Adipocyte (in vitro differentiated cells): ENCODE measurements at places on chromosomes 6 and 20.
A peak's percentile ranks its signal among the peaks of the same experiment; 100 is the strongest.

- DNase-seq: peak; percentile 78
Observed at GRCh38 chr6:85472744-85473143, 22.9 kb downstream of the NT5E start.

DNA sequence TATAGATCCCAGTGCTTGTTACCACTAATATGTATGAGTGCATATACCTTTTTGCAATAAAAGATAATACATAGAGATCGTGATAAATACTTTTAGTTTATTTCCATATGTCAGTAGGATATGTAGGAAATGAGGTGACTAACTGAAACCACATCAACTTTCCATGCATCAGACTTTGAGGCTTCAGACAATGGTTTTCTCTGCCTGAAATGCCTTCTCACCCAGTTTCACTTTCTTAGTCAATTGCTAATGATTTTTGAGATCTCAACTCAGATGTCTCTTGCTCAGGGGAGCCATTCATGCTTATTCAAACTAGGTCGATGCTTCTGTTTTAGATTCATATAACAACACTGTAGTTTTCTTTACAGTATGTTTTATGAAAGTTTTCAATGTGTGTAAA lies 626.6 kb upstream of the ADGRB3 start:
- DNase-seq: no peak

DNA sequence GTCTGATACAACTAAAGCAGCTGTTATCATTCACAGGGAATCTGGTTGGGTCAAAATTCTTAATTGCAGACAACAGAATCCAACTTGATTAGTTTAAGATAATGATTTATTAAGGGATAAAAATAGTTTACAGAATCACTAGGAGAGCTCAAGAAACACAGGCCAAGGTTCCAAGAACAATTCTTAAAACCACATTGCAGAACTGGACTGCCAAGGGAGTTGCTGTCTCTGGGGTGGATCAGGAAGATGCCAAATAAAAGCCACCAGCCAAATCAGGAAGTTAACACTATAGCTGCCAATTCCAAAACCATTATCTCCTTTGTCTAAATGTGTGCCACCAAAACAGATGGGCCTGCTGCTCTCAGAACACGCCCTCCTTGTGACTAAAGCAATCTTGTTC lies 53.7 kb downstream of the NUDT3 start:
- DNase-seq: no peak

DNA sequence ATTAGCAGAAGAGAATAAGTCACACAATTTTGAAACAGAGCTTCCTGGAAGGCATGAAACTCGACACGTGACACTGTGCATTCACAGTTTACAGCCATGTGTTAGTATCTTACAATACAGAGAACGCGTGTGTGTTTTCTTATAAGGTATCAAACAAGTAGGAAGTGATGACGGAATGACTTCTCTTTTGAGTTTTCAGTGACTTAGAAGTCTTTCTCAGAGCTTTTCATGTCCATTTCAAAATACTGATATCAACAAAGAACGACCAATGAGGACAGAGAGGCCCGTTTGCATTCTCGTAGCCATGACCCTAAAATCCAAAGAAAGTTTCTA lies 36.6 kb upstream of the DUSP22 start:
- no peak for DNase-seq

- DNase-seq: no peak
Observed at GRCh38 chr6:25431975-25432307, 152.8 kb downstream of the CARMIL1 start.

GRCh38 chr20:25299806-25300205 lies 51.9 kb downstream of the PYGB start:
- DNase-seq: peak; percentile 20

- peak; percentile 38 for DNase-seq
Observed at GRCh38 chr20:16846006-16846405, 97.8 kb downstream of the OTOR start.

GRCh38 chr20:35883778-35884540 lies 70.3 kb downstream of the SCAND1 start:
- peak; percentile 96 for DNase-seq

DNA sequence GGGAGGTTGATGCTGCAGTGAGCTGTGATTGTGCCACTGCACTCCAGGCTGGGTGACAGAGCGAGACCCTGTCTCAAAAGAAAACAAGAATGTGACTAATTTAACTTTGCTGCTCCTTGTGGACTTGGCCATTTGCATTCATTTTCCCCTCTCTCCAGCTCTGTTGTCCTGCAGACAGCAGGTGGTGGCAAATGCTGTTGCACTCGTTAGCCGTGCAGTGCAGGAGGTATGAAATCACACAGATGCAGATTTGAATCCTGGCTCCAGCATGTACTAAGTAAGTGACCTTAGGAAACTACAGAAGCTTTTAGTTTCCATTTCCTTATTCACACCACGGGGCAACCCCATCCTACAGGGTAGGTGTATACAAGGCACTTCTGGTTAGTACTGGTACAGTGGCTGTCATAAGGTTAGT lies 9.6 kb upstream of the BEND3 start:
- DNase-seq: no peak

DNA sequence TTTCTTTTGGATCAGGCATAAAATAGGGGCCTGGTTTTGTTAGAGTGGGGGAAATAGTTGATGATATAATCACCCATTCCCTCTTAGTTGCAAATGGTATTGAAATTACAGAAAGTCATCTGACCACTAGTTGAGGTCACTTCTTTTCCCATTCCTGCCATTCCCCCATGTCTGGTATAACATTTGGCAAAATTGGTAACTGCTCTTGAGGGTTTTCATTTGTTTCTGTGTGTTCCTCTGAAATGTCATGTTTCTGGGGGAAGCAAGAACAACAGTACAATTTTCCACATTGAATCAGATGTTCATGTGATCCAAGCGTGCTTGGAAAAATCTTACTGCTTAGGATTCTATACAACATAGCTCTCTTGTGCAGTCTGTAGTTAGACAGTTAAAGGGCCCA lies 7.3 kb downstream of the AIG1 start:
- no peak for DNase-seq

DNA sequence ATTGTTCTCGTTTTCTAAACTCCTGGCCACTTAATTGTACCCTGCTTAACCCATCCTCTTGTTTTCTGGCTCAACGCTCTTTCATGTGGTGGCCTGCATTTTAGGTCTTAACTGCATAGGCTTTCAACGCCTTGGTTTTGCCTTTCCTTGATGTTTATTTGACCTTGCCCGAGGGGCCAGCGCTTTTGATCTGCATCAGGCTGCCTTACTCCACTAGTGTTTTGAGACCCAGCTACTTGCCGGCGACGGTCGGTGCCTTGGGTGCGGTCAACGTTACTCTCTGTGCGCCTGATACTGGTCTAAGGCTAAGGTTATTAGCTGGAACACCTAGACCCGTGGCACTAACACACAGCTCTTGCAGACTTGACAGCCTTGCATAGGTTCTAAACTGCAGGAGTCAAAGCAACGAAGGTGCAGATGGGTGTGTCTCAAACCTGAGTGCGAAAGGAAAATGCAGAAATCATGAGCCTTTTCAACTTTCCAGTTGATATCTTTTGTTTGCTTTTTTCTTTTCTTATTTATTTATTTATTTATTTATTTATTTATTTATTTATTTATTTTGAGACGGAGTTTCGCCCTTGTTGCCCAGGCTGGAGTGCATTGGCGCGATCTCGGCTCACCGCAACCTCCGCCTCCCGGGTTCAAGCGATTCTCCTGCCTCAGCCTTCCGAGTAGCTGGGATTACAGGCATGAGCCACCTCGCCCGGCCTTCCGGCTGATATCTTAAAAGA lies 138.8 kb downstream of the HFE start:
- DNase-seq: no peak

DNA sequence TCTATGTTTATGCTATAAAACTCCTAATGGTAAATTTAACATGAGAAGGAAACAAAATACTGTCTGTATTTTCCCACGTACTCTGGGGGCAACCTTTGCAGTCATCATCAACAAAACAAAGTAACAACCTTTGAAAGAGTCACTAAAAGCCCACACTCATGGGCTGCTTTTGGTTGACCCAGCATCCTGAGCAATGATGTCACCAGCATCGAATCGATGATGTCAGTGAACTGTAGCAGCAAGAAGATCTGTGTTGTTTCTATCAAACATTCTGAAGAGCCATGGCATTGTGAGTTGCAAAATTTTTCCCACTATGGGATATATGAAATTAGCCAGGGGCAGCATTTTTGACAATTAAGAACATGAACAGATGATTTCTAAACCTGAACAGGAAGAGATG lies 300.1 kb downstream of the HIVEP2 start:
- DNase-seq: no peak

GRCh38 chr6:65908065-65908464 lies 201.0 kb upstream of the EYS start:
- no peak for DNase-seq

DNA sequence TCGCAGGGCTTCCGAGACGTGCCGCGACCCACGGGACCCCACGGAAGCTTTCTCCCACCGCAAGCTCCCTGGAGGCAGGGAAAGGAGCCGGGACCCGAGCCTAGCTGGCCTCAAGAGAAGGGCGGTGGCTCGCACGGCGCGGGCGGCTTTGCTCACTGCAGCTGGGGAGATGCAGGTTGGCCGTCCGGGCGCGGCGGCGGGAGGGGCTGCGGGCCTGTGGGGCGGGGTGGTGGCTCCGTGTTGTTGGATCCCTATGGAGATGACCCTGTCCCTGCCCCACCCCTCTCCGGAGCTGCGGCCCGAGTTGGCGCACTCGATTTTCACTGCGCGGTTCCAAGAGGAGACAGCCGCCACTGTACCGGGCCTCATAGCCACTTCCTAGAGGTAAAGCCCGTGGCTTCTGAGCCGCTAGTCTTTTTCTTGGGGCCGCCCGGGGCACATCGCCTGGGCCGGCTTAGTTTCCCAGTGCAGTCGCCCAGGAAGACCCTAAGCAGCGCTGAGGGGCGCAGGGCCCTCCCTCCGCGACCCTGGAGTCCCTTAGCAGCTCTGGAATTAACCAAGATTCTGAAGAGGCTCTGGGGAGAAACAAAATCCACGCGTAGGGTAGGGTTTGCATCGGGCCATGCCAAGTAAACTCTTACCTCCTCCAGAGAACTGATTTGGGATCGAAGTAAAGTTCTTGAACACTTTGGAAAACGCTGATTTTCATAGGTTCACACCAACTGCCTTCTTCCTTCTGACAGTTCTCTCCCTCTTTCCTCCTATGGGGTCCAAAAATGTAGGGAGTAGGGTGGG lies at the start of gene ECT2L:
TSS of gene ECT2L (plus strand) at position 279 of the 795 bp plus-strand sequence. CDS start 17,188 bp downstream, outside the sequence.
- DNase-seq: peak; percentile 22

DNA sequence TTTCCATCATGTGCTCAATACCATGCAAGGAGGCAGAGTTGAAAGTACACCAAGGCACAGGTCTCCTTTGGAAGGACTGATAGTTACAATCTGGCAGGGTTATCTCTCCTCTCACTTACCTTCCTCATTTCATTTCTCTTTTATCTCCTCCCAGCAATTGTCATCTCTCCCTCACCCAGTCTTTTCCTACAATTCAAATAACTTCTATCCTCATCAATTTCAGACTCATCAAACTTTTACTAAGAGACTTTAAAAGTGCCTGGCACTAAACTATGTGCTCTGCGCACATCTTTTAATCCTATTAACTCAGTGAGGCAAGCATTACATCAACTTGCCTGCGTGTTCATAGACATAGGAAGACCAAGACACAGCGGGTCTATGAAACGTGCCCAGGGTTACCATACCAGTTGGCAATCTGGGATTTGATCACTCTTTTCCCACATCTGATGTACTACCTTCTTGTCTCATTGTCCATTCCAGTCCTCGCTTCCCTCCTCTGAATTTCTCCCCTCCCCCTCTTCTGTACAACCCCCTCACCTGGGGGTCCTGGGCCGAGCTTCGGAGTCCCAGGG lies 1.2 kb downstream of the VARS1 start:
- peak; percentile 65 for DNase-seq

DNA sequence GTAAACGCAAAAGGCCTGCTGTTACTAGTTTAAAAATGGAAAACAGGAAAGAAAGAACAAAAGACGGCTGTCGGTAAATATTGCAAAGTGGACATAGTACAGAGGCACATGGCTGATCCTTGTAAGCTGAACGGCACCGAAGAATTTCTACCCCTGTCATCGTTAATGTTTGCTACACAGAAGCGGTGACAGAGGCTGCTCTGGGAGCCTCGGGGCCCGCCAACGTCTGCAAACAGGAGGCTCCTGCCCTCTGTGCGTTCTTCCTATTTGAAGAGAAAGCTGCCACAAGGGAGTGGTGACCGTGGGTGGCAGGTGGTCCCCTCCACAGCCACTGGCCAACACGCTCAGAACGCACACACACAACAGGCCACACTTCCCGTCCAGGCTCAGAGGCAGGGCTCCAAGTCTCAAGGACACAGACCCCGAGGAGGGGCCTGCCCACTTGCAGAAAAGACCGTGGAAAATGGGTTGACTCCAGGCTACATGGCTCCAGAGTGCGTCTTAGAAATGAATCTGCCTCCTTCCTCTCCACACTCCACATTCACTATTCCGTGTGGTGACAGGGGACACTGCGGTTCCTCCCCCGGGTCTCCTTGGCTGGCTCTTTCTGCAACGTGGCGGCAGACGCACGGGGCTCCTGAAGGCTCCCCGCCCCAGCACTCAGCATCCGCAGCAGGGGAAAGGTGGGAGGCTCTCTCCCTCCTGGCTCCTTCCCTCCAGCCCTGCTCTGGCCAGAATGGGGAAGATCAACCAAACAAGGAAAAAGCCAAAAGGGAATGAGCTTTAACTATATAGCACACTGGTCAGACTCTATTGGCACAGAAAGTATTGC lies 64.5 kb downstream of the GMPR start:
- DNase-seq: no peak

GRCh38 chr6:101776919-101777350 lies 383.4 kb downstream of the GRIK2 start:
- DNase-seq: no peak

GRCh38 chr6:71028877-71029252 lies 72.0 kb upstream of the B3GAT2 start:
- no peak for DNase-seq

- DNase-seq: no peak
Observed at GRCh38 chr6:90127595-90127994, 169.0 kb downstream of the BACH2 start.

DNA sequence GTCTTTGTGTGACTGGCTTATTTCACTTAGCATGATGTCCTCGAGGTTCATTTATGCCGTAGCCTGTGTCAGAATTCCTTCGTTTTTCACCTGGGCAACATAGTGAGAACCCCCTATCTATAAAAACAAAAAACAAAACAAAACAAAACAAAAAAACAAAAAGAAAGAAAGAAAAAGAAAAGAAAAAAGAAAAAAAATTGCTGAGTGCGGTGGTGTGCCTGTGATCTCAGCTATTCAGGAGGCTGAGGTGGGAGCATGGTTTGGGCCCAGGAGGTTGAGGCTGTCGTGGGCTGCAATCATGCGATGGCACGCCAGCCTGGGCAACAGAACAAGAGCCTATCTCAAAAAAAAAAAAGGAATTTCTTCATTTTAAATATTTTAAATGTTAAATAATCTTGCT lies 38.4 kb downstream of the VEGFA start:
- no peak for DNase-seq
